ENCODE measurements at places on chromosomes 16 and 17.

GRCh38 chr17:8392674-8393469 lies 4.8 kb downstream of the RNF222 start:
- DNase-seq: no peak

DNA sequence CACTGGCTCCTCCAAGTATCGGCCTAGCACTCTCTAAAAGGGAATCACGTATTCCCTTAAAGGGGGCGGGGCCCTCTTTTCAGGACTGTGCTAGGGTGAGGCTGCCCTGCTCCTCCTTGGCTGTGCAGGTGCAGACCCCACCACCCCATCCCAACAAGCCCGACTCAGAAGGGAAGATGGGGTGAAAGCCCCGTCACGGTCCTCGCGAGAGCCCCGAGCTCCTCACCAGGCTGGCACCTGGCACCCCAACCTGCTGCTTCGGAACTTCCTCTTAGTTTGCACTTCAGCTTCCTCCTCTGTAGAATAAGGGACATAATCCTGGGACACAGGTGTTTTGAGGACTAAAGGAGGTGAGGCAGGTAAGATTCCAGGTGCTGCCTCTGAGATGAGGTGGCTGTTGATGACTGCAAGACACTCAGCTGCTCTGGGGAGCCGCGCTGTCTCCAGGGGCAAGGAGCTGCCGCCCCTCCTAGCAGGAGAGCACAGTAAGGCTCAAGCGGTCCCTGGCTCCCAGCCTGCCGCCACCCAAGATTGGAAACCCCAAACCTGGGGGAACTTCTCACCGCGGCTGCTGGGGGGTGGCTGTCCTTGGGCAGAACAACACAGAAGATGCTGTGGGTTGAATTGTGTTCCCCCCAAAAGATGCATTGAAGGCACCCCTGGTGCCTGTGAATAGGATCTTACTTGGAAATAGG lies 88.8 kb downstream of the MGAT5B start:
- no peak for DNase-seq

- no peak for DNase-seq
Measured at GRCh38 chr16:58116081-58116480, 13.1 kb downstream of the CFAP20 start.

GRCh38 chr17:1774390-1775176 lies 12.7 kb downstream of the SERPINF1 start:
- DNase-seq: no peak

GRCh38 chr17:42547001-42547461 lies 5.7 kb upstream of the HSD17B1 start:
- DNase-seq: no peak

DNA sequence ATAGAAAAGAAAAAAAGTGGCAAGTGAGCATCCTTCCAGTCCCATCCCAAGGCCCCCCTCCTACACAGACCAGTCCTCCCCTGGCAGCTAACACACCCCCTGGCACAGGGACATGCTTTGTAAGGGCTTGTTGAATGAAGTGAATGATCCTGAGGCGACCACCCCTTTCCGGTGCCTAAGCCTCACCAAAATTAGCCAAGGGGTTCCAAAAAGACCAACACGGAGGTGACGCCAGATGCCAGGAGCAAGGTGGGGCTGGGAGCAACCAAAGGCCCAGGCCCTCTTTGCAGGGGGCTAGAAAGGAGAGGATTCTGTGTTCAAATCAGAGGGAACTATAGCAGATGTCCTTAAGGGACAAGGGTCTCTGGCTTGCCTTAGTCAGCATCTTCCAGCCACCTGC lies 5.5 kb downstream of the KRT35 start:
- no peak for DNase-seq

Data from MV-4-11 (cell line).